Activated CD4-positive, alpha-beta T cell treated with anti-CD3 and anti-CD28 coated beads, Interleukin-2, amount 10 ng/mL, durations not matched to agents 7 days and 5 days (primary cell): ENCODE measurements at places on chromosomes 12 and 14.

- no peak for DNase-seq
Measured at GRCh38 chr12:52148464-52149181, 43.2 kb downstream of the KRT80 start.

DNA sequence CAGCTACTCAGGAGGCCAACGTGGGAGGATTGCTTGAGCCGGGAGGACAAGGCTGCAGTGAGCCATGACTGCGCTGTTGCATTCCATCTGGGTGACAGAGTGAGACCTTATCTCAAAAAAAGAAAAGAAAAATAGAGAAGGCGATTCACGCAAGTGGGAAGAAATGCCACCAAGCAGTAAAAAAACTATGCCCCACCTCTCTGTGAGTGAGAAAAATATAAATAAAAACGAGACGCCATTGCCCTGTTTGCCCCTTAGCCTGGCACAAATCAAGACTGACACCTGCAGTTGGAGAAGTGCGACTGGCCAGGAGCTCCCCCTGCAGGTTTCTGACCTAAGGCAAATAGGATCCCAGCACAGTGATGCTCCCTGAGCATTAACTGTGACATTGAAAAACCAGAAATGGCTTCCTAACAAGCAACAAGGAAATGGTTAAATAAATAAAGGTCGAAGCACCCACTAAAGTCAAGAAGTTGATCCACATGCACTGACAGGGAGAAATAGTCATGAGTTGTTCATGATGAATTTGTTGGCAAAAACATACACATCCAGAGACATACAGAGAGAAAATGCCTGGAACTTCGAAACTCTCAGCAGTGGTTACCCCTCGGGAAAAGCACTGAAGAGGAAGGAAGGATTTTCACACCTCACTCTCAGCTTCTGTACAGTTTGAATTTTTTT, 21.1 kb downstream of the GSC start:
- peak; percentile 16 for DNase-seq

GRCh38 chr12:91478500-91478899, 295.9 kb upstream of the DCN start:
- DNase-seq = no peak

GRCh38 chr12:30700216-30700900, 4.7 kb upstream of the IPO8 start:
- no peak for DNase-seq

DNA sequence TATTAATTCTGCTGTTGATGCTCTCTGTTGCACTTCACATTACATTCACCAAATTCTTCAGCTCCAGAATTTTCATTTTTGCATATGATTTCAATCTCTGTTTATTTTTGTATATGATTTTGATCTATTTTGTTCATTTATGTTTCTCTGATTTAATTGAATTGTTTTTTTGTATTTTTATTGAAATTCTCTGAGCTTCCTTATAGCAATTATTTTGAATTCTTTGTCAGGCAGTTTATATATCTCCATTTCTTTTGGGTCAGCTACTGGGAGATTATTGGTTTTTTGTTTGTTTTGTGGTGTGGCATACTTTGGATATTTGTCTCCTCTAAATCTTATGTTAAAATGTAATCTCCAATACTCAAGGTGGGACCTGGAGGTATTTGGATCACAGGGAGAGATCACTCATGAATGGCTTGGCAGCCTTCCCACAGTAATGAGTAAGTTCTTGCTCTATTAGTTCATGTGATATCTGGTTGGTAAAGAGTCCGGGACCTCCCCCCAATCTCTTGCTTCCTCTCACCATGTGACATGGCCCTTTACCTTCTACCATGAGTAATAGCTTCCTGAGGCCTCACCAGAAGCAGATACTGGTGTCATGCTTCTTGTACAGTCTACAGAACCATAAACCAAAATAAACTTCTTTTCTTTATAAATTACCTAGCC, 8.7 kb upstream of the TCL1A start:
- no peak for DNase-seq

DNA sequence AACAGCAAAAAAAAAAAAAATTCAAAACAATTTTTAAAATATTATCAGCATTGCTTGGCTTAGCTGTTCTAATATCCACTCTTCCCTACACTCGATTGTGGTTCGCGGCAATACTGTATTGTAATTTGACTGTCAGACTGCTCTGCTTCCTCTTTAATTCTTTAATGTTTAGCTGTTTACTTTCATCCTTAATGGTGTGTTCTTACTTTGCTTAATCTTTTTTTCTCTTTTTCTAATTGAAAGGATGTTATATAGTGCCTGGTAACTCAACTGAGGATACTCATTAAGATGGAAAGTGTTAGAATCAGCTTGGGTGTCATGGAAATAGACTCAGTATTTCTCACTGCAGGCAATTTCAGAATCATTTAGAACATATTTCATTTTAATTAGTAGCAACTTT, 2.0 kb downstream of the ANO4 start:
- no peak for DNase-seq

DNA sequence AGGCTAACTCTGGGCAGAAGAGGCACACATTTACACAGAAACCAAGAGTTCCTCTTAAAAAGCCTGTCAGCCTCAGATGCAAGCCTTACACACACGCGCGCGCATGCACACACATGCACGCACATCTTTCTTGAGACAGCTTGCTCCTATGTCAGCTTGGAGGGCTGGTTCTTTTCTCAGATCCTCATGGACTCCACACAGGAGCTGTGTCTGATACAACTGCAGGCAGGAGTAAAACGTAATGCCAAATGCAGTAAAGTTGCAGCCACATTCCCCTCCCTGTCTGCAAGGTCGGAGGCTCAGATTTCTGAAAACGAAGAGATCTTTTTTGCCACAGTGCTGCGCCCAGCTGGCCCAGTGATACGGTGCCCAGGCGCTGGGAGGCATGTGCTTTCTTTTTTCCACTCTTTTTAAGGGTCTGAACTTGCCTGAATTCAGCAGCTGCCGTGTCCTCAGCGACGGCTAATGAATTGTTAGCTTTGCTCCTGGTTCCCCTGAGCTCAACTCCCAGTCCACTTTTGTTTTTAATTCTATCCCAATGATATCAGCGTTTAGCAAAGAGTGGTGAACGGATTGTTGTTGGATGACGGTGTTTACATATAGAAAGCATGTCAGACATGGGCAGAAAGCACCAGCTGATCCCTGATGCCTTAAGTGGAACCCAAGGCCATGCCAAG, 72.9 kb upstream of the FOXN3 start:
- no peak for DNase-seq

GRCh38 chr14:90093942-90094595, 32.3 kb downstream of the KCNK13 start:
- DNase-seq = no peak

- peak; percentile 80 for DNase-seq
Measured at GRCh38 chr14:68685419-68686204, 107.3 kb downstream of the ZFP36L1 start.

DNA sequence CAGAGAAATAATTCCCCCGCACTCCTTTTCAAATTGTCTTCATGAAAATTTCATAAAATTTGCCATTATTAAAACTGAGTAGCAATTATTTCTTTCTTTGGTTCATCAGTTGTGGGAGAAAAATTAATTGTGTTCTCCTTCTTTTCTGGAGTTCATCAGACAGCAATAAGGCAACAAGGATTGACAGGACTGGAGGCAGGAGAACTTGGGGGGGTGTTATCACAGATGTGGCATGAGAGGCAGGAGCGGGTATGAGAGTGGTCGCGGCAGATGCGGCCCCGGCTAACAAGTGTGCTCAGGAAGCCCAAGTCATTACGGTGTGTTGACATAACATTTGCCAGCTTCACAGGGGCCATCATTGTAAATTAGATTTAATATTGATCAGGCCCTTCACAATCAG, 306.6 kb upstream of the TMPO start:
- no peak for DNase-seq

DNA sequence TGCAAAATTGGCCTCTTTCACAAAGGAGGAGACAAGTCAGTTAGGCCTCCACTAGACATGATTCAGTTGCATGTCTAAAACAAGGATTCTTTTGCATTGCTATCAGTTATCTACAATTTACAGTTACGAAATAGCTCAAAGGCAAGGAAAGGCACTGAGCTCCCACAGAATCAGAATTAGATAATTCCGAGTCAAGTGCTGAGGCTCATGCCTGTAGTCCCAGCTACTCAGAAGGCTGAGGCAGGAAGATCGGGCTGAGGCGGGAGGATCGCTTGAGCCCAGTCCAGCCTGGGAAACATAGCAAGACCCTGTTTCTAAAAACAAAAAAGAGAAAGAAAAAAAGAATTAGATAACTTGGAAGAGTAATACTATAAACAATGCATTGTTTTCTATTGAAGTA, 12.3 kb upstream of the RTRAF start:
- DNase-seq = no peak

GRCh38 chr14:84272290-84272721, 1257.6 kb upstream of the FLRT2 start:
- DNase-seq = no peak

DNA sequence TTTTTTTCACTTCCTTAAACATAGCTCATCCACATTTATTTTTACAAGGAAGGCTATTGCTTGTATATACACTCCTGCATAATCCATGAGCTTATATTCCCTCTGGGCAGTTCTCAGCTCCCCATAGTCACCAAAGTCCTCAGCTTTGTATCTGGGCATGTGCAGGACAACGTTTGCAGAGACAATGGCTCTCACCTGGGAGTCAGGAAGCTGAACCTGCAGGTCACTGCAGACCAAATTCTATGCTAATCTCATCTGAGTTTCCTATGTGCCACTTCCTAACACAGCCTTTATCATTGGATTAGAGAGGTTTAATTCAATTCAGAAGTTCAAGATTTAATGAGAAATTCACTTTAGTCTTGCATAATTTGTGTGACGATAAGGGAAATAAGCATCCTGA, 131.5 kb downstream of the KCNK10 start:
- no peak for DNase-seq

DNA sequence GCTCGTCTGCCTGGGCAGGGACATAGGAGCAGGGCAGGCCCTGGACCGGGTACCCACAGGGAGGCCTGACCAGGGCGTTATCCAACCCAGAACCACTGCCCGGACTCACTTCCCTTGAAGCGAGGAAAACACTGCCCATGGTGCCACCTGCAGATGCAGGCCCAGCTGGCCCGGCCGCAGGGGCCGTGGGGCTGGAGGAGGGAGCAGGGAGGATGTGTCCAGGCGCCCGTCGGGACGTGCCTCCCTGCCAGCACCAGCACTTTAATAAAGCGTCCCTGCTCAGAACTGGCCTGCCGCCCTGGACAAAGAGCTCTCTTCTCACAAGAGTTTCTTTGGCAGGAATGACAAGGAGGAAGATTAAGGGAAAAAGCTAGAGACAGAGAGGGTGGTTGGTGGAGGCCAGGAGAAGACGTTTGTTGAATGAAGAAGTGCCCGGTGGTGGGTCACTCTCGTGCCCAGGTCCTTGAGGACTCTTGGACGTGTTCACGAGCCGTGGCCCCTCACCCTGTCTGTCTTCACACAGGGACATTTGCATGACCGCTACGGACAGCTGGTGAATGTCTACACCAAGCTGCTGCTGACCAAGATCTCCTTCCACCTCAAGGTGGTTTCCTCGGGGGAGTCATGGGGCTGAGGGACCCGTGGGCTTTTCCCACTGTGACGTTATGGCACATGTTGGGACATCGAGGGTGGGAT, 14.2 kb downstream of the HIP1R start:
- DNase-seq = no peak

- DNase-seq = no peak
Measured at GRCh38 chr12:121750507-121750955, 38.0 kb downstream of the TMEM120B start.

DNA sequence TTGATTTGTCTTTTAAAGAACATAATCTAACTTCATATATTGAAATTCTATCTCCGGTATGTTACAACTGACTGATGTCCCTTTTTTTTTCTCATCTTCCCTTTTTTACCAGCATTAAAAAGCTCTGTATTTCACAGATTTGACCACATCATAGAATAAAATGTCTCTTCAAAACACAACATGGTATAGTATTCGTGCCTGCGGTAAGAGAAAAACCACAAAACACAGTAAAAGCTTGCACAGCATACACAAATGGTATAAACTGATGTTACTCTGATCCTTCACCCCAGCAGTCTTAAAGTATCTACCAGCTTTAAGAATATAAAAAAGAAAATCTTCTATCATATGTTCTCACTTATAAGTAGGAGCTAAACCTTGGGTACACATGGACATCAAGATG, 83.4 kb downstream of the HECTD1 start:
- peak; percentile 75 for DNase-seq

DNA sequence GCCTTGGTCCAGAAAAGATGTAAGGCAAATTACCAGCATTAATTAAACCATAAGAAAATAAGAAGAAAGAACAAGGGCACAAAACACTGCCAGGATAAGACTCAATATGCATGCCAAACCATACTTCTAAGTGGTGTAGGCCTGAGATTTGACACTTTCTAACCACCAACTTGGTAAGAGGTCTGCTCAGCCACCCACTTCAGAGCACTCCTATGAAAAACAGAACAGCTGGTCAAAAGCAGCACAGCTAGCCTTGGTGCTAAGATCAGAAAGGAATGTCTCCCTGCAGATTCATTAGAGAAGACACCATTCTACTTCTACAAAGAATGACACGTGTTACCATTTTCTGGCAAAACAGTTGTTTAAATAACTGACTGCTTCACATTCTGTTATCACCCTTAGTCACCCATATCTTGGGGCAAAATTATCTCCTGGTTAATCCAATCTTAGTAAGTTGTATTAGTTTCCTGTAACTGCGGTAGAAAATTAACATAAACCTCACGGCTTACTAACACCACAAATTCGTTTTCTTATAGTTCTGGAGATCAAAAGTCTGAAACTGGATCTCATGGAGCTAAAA, 13.2 kb downstream of the RPS6KA5 start:
- no peak for DNase-seq

DNA sequence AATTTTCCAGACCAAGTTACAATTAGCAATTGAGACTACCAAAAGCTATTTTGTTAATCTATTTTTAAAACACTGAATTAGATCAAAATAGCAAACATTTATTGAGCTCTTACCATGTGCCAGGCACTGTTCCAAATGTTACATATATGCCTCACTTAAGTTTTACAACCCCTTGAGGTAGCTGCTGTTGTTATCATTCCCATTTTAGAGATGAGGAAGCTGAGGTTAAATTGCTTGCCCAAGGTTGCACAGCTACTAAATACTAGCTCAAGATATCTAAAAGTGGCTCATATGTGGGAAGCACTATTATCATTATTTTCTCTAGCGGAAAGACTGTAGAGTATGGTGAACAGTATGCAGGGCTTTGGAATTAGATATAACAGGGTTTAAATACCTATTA, 19.5 kb upstream of the NAP1L1 start:
- no peak for DNase-seq

DNA sequence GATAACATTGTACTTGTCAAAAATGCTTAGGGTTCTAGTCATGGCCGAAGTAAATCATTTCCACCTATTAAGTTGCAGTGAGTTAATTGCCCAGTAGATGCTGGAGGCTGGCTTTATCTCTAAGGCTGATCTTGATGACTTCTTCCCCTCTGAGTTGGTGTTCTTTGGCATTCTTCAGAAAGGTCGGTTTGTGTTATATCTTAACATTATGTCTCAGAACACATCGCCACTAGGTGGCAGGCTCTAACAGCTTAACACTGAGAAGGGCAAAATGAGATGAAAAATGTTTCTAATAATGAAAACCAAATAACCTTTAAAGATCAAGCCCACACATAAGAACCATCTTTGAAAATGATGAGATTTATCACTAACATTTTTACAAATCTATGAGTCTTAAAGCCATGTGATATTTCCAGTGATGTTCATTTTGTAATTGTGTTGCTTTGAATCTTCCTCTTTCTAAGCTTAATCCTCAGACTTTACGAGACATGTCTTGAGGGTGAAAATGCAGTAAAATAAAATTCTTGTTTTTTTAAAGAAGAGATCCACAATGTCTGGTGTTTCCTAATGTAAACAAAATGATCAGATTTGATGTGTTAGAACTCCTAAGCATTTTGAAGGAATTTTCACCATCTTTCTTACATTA, 28.6 kb downstream of the SUDS3 start:
- DNase-seq = peak; percentile 73

- DNase-seq = peak; percentile 87
Measured at GRCh38 chr14:21868442-21869046, 194.9 kb upstream of the OR4E1 start.
